ENCODE measurements at places on chromosomes 2 and 18.

DNA sequence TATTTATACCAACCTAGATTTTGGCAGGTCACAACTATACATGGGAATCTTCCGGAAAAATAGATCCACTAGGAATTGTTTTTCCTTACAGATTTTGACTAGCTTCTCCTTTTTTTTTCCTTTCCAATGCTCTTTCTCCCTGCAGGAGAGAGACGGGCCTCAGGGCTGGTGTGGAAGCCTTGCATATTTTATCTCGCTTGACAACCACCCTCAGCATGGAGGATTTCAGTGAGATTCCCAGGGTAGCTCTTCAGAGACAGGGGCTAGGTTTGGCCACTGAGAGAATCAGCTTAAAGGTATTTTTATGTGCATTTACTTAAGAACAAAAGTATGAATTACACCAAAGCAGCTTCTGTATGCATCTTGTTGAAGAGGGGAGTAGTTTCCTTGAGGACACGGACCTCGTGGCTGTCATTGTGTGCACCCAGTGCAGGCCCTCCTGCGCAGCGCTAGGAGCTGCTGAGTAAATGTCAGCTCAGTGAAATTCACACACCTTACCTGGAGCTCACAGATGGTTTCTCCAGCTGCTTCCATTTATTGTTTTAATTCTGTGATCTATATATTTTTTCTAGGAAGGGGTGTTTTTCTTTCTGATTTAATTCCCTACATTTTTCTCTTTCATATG is 54.4 kb downstream of the TRAPPC12 start:
- H3K4me1 ChIP-seq = no peaks in the 10 kb centered on the region
- peaks cover 10% of the 10 kb centered on the region for H3K36me3 ChIP-seq
- no peak overlapping the region for H3K4me3 ChIP-seq

GRCh38 chr2:45849491-45850283 is 198.2 kb downstream of the PRKCE start:
- H3K36me3 ChIP-seq = peaks cover 20% of the 10 kb centered on the region
- H3K4me1 ChIP-seq = peaks cover 44% of the 10 kb centered on the region
- no peak for DNase-seq
- peaks cover 1% of the 10 kb centered on the region for H3K27me3 ChIP-seq
- no peak overlapping the region for H3K4me3 ChIP-seq

GRCh38 chr2:173903601-173904394 is 61.4 kb downstream of the SP3 start:
- DNase-seq = no peak
- no peak overlapping the region for H3K4me3 ChIP-seq
- H3K36me3 ChIP-seq = peaks cover 18% of the 10 kb centered on the region
- no peaks in the 10 kb centered on the region for H3K4me1 ChIP-seq
- H3K27ac ChIP-seq = no peak overlapping the region

DNA sequence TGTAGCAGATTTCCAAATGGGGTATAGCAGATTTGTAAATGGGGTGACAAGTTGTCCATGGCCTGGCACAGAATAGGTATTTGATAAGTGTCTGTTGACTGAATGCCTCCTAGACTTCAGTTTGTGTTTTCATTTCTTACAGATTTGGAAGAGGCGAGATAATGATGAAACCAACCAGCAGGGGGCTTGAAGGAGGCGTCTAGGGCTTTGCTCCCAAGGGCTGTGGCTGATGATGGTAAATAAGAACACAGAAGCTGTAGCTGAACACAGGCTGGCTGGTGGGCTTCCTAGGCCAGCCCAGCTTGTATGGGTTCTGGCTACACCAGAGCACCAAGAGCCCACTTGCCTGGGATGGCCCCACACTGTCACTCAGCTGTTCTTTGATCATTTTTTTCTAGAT is 19.4 kb downstream of the SFTPB start:
- no peak overlapping the region for H3K4me3 ChIP-seq
- peaks cover 6% of the 10 kb centered on the region for H3K4me1 ChIP-seq
- H3K36me3 ChIP-seq = peaks cover 49% of the 10 kb centered on the region
- peak overlapping the region; percentile 22 for H3K27ac ChIP-seq
- no peaks in the 10 kb centered on the region for H3K27me3 ChIP-seq
- no peak for DNase-seq

GRCh38 chr2:132267105-132267497 is 105.3 kb upstream of the ANKRD30BL start:
- no peak for DNase-seq
- no peaks in the 10 kb centered on the region for H3K27me3 ChIP-seq
- H3K4me3 ChIP-seq = no peak overlapping the region
- no peaks in the 10 kb centered on the region for H3K4me1 ChIP-seq

GRCh38 chr2:191479680-191480023 is 198.3 kb upstream of the NABP1 start:
- H3K27ac ChIP-seq = no peak overlapping the region
- H3K27me3 ChIP-seq = peaks cover 13% of the 10 kb centered on the region
- no peaks in the 10 kb centered on the region for H3K36me3 ChIP-seq
- no peak overlapping the region for H3K4me3 ChIP-seq
- DNase-seq = no peak

GRCh38 chr2:81194581-81194980 is 890.0 kb upstream of the LRRTM1 start:
- H3K27ac ChIP-seq = no peak overlapping the region
- no peak overlapping the region for H3K4me3 ChIP-seq
- DNase-seq = no peak
- H3K4me1 ChIP-seq = no peaks in the 10 kb centered on the region

DNA sequence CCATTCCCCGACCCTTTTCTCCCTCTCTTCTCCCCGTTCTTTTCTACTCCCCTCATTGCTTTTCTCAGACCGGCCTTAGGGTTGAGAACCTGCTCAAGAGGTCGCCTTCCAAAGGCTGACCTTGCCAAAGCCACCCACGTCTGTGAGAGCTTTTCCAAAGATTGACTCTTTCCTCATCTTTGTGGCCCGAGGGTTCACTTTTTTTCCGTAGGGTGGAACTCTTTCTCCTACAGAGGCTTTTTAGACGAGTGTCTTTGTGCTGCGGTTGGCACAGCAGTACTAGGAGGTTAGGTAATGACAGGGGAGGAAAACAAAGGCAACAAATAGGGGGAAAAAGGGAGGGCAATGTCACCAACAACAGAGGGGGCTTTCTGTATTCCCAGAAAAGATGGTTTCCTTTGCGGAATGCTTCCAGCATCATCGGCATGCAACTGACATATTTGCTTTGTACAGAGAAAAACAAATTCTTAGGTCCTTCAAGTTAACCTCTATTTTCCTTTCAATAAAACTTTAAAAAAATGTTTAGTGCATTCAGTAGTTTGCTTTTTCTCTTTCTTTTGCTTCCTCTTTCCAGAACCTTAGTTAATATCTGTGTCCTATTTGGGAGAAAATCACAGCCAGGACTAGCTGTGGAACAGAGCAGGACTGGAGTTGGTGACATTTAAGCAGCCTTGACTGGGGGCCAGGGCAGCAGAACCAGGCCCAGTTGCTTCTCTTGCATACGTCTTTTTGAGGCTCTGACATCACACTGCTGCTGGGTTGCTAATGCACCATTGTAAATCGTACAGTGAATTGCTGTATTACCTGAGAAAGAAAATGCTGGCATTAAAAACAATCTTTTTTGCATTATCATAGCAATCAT is 188.1 kb upstream of the FANCL start:
- no peaks in the 10 kb centered on the region for H3K4me1 ChIP-seq
- no peak for DNase-seq
- peak overlapping the region; percentile 65 for H3K4me3 ChIP-seq
- H3K36me3 ChIP-seq = no peaks in the 10 kb centered on the region
- no peak overlapping the region for H3K27ac ChIP-seq
- peaks cover 49% of the 10 kb centered on the region for H3K27me3 ChIP-seq

GRCh38 chr2:10820978-10821695 is 8.6 kb upstream of the PDIA6 start:
- no peaks in the 10 kb centered on the region for H3K4me1 ChIP-seq
- no peak overlapping the region for H3K4me3 ChIP-seq
- no peaks in the 10 kb centered on the region for H3K36me3 ChIP-seq
- no peak overlapping the region for H3K27ac ChIP-seq

- H3K27me3 ChIP-seq = peaks cover 34% of the 10 kb centered on the region
- no peak overlapping the region for H3K27ac ChIP-seq
- H3K36me3 ChIP-seq = no peaks in the 10 kb centered on the region
Observed at GRCh38 chr2:23375448-23375847, 9.5 kb upstream of the KLHL29 start.

GRCh38 chr18:2256577-2256976 is 314.7 kb downstream of the METTL4 start:
- no peak overlapping the region for H3K27ac ChIP-seq
- H3K4me1 ChIP-seq = no peaks in the 10 kb centered on the region
- no peak for DNase-seq
- H3K4me3 ChIP-seq = no peak overlapping the region

DNA sequence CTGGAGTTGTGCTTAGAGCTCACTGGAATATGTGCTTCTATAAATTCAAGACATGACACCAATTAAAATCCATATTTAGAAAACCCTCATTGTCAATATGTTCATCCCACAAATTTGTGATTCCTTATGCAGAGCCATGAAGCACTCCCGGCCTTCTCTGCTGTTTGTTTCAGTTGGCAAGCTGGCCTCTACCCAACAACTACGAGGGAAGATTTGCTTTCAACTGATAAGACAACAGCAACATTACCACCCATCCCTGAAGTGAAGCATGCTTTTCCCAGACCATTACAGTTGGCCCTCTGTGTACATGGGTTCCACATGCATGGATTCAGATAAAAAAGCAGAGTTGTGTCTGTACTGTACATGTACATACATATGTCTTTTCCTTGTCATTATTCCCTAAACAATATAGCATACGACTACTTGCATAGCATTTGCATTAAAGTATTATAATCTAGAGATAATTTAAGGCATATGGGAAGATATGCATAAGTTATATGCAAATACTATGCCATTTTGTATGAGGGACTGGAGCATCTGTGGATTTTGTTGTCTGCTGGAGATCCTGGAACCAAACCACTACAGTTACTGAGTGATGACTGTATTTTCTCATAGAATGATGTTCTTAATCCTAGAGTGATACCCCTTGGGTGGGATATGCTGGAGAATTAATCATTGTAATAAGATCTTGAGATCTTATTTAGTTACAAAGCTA is 77.6 kb upstream of the MC2R start:
- H3K4me3 ChIP-seq = no peak overlapping the region
- H3K27ac ChIP-seq = no peak overlapping the region
- no peaks in the 10 kb centered on the region for H3K36me3 ChIP-seq
- DNase-seq = no peak
- no peaks in the 10 kb centered on the region for H3K4me1 ChIP-seq

DNA sequence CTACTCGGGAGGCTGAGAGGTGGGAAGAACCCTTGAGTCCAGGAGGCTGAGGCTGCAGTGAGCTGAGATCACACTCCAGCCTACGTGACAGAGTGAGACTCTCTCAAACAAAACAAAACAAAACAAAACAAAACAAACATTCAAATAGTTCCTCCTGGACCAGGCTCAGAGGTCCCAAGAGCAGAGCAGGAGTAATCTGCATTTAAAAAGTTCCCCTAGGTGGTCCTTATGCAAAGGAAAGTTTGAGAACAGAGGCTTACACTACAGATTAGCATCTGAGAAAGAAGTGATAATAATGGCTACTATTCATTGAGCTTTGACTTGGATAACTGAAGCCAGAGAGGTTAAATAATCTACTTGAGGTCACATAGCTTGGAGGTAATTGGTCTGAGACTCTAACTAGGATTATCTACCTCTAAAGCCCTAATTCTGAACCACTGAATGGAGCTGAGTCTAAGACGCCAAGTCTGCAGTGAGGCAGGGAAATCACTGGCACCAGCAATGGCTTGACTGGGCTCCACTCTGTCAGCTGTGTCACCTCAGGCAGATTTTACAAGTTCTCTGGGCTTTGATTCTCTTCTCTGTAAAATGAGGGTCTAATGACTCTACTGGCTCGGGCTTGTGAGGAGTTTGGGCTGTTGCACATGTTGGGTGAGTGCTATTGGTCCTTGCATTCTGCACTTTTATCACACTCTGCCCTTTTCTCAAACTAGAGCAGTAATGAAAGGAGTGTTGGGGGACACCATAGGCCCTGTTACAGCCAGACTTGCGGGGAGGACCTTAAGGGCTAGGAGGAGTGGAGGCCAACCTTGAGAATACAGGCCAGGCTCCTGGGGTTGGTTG is 29.2 kb upstream of the DLX2 start:
- H3K4me3 ChIP-seq = no peak overlapping the region
- no peaks in the 10 kb centered on the region for H3K36me3 ChIP-seq
- no peaks in the 10 kb centered on the region for H3K4me1 ChIP-seq

DNA sequence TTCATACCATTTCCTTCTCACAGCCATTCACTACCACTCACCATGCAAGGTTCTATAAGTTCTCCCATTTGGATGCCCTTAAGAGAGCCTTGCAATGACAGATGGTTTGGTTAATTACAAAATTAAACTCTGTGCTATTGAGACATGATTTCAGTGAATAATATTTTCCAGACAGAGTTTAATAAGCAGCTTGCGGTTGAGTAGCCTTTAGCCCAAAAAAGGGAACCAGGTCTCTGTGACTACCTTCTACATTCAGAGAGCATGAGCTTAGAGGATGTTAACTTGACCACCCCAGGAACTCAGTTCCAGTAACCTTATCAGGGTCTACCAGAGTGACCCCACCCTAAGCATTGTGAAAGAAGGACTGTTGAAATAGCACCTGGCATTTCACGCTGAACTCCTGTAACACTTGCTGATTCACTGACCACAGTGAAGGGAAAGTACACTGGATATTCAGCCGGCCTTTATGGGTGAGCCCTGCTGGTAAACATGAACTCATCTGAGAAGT is 1173.1 kb upstream of the ZEB2 start:
- no peaks in the 10 kb centered on the region for H3K27me3 ChIP-seq
- DNase-seq = no peak
- H3K36me3 ChIP-seq = no peaks in the 10 kb centered on the region
- H3K4me3 ChIP-seq = no peak overlapping the region
- no peaks in the 10 kb centered on the region for H3K4me1 ChIP-seq
- no peak overlapping the region for H3K27ac ChIP-seq
